Tibial artery (tissue), 4 donors: ENCODE measurements at places on chromosomes 1 and 21.

DNA sequence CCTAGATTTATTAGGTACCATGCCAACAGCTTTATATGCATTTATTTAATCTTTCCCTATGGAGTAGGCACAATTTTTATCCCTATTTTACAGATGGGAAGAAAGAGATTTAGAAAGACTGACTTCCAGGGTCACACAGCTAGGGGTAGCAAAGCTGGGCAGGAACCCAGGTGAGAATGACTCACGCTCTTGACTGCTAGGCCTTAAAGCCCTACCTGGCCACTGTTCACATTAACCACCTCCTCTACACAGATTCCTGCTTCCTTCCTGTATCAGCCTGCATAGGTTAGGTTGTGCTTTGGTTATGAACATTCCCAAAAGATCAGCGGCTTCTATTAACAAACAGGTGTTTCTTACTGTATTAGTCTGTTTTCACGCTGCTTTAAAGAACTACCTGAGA is 53.2 kb downstream of the DNAJC6 start:
- no peaks in the 10 kb centered on the region for H3K4me1 ChIP-seq
- H3K27ac ChIP-seq = no peak overlapping the region
- no peaks in the 10 kb centered on the region for H3K27me3 ChIP-seq
- H3K36me3 ChIP-seq = no peaks in the 10 kb centered on the region

DNA sequence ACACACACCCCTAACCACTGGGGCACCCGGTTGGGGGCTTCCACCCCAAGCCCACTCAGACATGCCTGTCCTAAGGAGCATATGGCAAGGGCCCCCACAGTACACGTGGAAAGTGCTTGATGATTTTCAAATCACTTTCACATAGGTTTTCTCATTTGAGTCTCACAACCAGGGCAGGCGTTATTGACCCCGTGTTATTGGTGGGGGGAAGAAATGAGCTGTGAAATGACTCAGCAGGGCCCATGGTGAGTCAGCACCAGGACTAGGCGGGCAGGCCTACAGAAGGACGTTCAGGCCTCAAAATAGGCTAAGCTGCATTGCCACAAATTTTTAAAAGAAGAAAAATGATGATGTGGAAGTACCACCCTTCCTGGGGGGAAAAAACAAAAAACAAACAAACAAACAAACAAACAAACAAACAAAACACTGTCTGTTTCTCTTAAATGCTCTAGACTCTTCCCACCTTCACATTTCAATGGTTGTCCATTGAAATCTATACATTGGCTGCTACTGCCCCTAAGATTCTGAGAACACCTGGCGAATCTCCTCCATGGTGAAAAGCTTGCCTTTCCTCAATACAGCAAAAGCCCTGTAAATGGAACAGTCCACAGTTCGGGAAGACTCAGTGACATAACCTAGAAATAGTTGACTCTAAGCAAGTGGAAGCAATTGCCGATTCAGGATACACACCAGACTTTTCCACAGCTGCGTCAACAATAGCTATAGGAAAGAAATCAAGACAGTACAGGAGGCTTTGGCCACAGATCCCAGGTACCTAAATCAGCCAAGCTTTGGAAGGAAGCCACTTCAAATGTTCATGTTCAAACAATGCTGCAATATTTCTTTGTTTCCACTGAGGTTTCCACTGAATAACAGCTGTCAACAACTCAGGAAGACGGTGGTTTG is 234.7 kb downstream of the TOMM20 start:
- H3K4me1 ChIP-seq = no peaks in the 10 kb centered on the region
- DNase-seq = no peak
- H3K27ac ChIP-seq = no peak overlapping the region

DNA sequence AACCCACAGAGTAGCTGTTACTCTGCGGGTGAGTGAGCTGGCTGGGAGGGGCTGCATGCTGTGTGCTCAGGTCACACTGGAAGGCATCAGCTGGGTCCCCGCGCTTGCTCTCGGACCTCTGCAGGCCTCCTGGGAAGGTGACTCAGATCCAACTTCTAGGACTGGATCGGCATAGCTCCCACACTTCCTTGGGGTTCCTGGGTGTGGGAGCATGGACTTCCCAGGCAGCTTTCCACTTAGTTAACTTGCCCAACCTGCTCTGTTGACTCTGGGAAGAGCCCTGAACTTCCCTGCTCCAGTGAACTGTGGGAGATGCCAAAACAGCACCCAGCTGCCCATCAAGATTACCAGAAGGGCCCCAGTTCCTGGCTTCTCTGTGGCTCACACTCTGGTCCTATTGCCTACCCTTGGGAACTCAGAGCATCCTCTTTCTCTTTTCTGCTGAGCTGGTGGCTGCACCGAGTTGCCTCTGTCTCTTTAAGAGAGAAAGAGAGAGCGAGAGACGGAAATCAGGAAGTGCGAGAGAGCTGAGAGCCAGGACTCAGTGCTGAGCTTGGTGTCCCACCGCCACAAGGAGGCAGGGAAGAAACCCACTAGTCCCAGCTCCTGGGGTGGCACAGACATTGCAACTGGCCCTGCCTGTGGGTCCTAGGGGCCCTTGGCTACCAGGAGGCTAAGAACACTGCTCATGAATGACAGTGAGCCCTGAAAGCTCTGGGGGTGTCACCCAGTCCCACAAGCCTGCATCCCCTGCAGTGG is at the start of gene IKBKE:
Gene IKBKE, plus strand, starts transcription at position 544 of the 759 bp plus-strand sequence. CDS start 2,752 bp downstream, outside the sequence.
- peaks cover 17% of the 10 kb centered on the region for H3K4me1 ChIP-seq
- H3K4me3 ChIP-seq = peak within 1 kb of the TSS; percentile 51
- peak within 1 kb of the TSS; percentile 48 for H3K27ac ChIP-seq
- peak; percentile 65 for DNase-seq
- no peaks in the 10 kb centered on the region for H3K27me3 ChIP-seq

DNA sequence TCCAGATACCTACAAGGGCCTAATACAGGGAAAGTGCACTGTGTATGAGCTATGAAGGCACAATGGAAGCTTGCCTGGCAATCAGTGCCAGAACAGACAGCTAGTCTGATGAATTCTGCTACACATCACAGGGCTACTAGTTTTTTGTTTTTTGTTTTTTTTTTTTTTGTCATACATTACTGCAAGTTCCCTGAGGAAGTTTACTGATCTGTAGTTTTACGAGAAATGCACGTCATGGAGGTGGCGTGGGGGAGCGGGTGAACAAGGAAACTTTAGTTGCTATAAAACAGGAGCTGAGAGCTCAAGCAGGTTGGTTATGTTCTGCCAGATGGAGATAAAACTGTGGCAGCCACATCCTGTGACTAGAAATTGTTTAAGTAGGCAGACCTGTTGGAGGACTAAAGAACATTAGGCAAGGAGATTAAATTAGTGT is 17.7 kb downstream of the PTPRC start:
- DNase-seq = no peak
- H3K27me3 ChIP-seq = no peaks in the 10 kb centered on the region
- no peaks in the 10 kb centered on the region for H3K4me1 ChIP-seq
- H3K36me3 ChIP-seq = no peaks in the 10 kb centered on the region
- no peak overlapping the region for H3K4me3 ChIP-seq
- H3K27ac ChIP-seq = no peak overlapping the region

- H3K27ac ChIP-seq = no peak overlapping the region
- no peaks in the 10 kb centered on the region for H3K27me3 ChIP-seq
- no peaks in the 10 kb centered on the region for H3K36me3 ChIP-seq
- H3K4me1 ChIP-seq = peaks cover 5% of the 10 kb centered on the region
- H3K4me3 ChIP-seq = no peak overlapping the region
These were observed 17.1 kb downstream of the CAPZA1 start for GRCh38 chr1:112636597-112637253.
